ENCODE measurements at places on chromosomes 16 and 17.

GRCh38 chr16:72838586-72838910, 209.4 kb downstream of the ZFHX3 start:
- no peak for DNase-seq

GRCh38 chr17:45768000-45768399, 16.1 kb upstream of the CRHR1 start:
- no peak for DNase-seq

DNA sequence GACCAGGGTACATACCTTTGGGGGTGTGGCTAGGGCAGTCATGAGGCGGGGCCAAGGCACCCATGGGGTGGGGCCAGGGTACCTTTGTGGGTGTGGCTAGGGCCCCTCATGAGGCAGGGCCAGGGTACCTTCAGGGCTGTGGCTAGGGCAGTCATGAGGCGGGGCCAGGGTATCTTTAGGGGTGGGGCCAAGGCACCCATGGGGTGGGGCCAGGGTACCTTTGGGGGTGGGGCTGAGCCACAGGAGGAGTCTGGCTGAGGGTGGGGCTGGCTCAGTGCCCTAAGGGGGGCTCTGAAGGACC, 3.5 kb downstream of the GNG13 start:
- no peak for DNase-seq

DNA sequence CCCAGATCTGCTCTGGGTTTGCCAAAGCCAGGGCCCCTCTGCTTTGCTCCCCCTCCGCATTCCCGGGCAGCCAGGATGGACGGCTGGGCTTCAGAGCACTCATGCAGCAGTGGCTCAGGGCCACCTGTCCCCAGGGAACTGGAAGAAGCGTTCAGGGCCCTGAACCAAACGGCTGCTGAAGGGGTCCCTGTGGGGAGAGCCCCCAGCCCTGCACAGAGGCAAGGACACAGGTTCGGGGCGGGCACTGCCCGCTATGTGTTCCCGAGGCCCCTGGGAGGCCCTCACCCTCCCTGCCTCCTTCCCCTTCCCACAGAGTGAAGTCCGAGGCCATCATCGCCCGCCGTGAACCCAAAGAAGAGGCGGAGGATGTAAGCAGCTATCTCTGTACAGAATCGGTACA, 10.4 kb downstream of the NME3 start:
- no peak for DNase-seq

DNA sequence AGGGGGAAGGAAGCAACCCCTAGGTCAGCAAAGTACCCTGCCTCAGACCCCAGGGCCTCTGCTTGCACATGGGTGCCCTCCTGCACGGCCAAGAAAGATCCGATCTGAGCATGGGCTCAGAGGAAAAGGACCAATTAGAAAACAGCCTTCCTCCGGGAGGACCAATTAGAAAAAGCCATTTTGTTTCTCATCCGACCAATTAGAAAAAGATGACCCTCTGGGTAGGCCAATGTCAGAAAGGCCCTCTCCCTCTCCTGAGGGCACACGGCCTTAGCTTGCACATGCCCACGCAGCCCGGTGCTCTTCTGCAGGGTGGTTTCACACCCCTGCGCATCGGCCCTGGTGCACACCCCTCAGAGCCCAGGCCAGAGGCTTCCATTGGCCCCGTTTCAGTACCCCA, 5.1 kb upstream of the CISD3 start:
- DNase-seq = no peak

- DNase-seq = no peak
Measured at GRCh38 chr17:68868708-68869107, 86.5 kb downstream of the ABCA8 start.

DNA sequence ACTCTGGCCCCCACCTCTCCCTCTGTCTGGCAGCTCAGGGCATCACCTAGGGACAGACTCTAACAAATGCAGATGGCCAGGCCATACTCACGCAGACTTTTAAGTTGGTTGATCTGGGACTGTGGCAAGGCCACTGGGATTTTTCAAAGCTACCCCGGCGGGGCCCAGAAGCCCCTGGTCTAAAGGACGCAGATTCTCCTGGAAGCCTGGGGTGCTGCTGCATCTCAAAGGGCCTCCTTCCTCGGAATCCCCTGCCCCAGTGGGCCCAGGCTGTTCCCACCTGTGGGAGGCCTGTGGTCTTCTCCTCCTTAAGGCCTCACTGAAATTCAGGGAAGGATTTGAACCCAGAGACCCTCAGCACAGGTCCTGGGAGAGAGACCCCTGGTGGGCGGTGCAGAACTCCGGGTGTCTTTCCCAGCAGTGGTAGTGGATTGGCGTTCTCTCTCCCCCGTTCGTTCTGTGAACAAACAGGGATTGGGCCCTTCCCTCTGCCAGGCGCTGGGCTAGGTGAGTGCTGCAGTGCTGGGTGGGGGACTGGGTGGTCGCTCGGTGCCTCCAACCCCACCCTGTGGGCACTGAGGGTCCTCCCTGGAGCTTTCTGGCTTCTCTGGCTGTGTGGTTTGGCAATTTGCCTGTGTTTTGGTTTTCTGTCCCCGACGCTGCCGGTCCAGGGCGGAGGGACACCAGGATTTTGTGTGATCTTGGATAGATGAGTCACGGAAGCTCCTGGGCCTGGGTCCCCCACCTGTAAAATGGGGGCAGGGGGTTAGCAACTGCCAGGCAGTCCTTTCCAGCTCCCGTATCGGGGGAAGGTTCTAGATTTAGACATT, 160.5 kb upstream of the GSE1 start:
- DNase-seq = no peak

DNA sequence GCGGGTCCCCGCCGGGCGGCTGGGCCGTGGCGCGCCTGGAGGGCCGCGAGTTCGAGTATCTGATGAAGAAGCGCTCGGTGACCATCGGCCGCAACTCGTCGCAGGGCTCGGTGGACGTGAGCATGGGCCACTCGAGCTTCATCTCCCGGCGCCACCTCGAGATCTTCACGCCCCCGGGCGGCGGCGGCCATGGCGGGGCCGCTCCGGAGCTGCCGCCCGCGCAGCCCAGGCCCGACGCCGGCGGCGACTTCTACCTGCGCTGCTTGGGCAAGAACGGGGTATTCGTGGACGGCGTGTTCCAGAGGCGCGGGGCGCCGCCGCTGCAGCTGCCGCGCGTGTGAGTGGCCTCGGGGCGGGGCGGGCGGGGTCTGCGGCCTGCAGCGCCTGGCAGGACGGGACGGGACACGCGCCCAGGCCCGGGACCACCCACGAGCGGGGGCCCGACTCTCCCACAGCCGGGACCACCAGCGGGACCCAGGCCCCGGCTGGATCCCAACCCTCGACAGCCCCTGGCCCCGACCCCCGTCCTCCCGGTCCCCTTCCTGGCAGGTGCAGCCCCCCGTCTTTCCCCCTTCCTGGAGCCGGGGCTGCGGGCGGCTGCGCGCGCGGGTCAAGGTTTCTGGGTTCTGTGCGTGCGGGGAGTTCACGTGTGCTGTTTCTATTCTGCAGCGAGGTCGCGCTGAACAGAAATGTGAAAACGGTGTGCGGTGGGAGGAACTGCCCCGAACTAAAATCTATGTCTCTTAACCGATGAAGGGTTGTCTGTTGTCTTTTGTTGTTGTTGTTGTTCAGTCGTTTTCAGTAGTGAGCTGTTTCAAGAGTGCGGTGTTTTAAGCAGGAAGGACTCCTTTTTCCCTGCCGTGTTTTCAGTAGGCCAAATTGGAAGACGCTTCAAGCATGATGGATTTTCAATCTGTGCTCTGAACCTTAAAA, 705 bp downstream of the FOXK2 start:
- no peak for DNase-seq

- DNase-seq = no peak
Measured at GRCh38 chr17:75807861-75808260, 23.3 kb downstream of the UNK start.

- no peak for DNase-seq
Measured at GRCh38 chr16:67466581-67466980, 14.4 kb downstream of the ATP6V0D1 start.

- DNase-seq = no peak
Measured at GRCh38 chr17:11712456-11712855, 114.2 kb downstream of the DNAH9 start.

- DNase-seq = no peak
Measured at GRCh38 chr16:74720579-74720978, 19.9 kb upstream of the MLKL start.

GRCh38 chr16:58842746-58843145, 108.6 kb upstream of the GOT2 start:
- DNase-seq = no peak

DNA sequence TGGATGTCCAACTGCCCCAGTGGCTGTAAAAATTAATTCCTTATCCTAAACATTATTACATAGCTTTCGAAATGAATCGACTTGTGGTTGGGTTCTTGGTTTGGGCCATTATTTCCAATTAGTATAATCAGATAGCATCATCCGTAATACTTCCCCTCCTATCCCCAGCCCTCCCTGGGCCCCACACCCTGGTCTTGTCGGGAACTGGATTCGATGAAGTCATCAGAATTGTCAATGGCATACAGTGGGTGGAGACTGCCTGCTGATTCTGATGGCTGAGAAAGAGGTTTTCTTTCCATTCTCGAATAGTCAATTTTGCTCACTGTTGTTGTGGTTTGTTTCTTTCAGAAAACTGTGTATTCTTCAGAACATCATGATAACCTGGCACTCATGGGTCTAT, 395.1 kb downstream of the SEC14L1 start:
- DNase-seq = no peak

GRCh38 chr17:29504711-29505110, 62.1 kb downstream of the ABHD15 start:
- DNase-seq = no peak

All from NCI-H774 (cell line).